ENCODE measurements at places on chromosomes 12 and 14.

DNA sequence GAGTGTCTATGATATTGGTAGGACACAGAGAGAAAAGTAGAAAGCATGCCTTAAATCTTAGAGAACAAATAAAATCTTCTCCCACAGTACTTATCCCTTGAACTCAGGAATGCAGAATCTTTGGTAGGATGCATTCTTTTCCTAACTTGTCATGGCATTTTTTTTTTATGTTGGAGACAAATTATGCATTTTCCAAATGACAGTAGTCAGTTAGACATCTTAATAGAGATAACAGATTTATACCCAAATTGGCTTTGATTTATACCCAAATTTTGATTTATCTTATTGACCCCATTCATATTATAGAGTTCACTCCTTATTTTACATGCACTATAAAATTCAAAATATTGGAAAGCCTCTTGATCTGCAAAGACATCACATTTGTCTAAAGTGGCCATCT, 132.9 kb downstream of the CNTN1 start:
- no peak for DNase-seq

DNA sequence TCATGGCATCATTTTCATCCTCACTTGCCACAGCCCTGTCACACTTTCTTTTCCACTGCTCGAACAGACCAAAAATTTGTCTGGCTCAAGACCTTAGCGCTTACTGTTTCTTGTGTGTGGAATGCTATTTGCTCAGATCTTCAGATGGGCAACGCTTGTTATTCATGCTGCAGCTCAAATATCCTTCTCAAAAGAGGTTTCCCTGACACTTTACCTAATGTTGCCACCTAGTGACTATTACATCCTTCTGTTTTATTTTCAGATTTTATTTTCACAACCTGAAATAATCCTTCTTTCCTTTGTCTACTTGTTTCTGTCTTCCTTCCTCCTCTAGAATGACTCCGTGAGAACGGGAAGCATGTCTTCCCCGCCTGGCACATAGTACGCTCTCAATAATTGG, 5.6 kb downstream of the FBXO33 start:
- no peak for DNase-seq

DNA sequence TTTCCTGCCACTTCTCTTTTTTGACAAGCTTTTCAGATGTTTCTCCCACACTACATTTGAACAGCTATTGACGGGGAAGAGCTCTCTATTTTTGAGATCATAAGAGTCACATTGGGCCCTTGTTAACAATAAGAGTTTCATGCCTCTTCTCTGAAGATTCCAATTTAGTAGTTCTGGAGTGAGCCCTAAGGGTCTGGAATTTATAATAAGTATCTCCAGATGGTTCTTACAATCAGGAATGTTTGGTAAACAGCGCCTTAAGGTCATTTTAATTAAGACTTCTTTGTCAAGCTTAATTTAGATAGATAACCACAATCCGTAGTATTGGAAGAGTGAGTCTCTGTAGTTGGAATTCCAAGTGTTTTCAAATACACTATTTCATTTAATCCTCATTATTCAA, 60.6 kb upstream of the HECTD1 start:
- no peak for DNase-seq

- no peak for DNase-seq
These were observed 4.2 kb downstream of the SOCS4 start for GRCh38 chr14:55031190-55031589.

DNA sequence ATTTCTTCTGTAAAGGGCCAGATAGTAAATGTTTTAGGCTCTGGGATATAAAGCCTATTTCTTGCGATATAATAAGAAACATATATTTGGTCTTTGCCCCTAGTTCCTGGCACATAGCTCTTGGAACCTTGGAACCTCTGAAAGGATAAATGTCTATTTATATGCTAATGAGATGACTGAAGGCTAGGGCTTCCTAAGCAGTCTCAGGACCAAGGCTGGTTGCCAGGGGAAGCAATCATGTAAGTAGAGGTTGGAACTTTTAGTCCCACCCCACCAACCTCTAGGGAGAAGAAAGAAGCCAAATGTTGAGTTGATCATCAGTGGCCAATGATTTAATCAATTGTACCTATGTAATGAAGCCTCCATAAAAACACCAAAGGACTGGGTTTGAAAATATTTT, 26.6 kb upstream of the NFYB start:
- no peak for DNase-seq

- no peak for DNase-seq
These were observed 3.2 kb upstream of the MED13L start for GRCh38 chr12:116280595-116281290.

DNA sequence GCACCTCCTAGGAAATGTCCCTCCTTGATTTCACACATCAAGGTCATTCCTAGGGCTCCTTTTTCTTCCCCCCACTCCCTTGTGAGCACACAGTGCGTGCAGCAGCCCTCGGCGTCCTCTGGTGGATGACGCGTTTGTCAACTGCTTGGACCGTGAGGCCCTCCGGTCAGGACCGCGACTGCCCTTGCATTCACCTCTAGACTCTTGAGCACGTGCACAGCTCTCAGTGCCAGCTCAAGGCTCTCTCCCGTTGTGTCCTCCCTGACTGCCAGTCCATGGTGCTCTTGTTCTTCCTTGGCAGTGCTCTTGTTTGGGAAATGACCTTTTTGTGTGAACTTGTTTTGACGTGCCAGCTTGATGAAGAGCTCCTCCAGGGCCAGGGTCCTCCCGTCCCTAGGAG, 67.9 kb downstream of the TSPAN9 start:
- DNase-seq, result no peak

- DNase-seq, result no peak
These were observed 31.1 kb upstream of the MON2 start for GRCh38 chr12:62435303-62436163.

DNA sequence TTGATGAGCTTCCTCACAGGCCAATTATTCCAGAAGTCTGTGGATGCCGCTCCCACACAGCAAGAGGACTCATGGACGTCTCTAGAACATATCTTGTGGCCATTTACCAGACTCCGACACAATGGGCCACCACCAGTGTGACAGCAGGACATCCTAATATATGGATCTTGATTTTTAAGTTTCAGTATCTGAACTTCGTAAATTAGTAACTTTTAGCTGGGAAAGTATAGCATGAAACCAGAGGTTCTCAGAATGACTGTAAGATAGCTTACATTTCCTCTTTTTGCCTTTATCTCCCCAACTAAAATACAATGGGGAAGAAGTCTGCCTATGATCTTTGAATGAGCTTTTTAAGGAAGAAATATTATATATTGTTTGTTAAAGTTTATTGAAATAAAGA, 87.0 kb downstream of the DNAI7 start:
- DNase-seq, result no peak

DNA sequence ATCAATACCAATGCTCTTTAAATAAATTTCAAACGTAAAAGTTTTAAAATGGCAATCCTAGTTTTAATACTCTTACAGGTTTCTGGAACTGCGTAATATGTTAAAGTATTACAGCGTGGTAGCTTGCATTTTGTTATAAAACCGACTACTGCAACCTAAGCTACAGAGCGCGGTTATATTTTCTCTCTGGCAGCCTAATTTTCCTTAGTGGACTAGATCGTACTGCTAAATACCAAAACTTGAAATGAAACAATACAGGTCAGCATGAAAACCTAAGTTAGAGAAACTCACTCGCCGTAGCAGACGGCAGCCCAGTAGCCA, 1.2 kb downstream of the CCDC92 start:
- DNase-seq, result no peak

GRCh38 chr12:47894068-47894467, 10.7 kb downstream of the VDR start:
- no peak for DNase-seq

DNA sequence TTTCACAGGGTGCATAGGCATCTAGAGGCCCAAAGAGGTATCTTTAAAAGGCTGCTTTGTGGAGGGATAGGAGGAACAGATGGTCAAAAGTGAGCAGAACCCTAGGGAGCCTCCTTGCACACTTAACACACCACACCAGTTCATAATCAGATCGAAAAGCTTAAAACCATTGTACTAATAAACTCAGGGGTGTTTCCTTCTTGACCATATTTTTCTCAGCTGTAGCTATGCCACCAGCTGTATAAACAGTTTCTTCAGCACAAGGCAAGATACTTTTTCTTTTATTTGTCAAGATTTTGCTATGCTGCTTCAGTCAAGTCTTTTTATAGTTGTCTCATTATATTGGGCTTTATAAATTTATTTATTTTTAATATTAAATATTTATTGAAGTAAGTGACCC, 88.7 kb downstream of the RIC8B start:
- DNase-seq, result no peak

DNA sequence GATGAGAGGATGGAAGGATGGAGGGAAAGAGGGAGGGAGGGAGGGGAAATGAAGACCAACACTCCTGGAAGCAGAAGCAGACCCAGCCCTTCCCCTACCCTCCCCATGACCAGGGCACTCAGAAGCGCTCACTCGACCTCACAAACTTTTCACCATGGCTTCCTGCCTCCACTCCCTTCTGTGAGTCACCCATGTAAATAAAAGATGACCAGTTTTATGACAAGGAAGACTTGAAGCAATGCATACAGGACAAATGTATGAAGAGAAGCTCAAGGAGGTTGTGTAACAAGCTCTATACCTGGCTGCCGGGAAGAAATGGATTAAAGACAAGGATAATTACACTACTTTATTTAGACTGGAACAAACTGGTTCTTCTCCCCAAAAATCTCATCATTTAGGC, 63.8 kb downstream of the CDC42BPB start:
- DNase-seq, result no peak

DNA sequence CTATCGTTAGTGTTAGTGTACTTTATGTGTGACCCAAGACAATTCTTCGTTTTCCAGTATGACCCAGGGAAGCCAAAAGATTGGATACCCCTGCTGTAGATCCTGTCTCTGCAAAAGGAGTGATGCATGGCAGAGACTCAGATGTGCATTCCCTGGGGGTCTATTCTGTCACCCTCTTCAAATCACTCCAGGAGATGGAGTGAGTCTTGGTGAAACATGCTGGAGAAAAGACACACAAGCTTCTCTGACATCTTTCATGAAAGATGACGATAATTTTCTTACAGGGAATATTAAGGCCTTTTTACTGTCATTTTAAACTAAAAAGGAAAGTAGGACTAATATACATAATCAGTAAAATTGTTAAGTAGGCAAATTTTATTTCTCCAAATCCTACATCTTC, 437.9 kb upstream of the SOX5 start:
- no peak for DNase-seq

DNA sequence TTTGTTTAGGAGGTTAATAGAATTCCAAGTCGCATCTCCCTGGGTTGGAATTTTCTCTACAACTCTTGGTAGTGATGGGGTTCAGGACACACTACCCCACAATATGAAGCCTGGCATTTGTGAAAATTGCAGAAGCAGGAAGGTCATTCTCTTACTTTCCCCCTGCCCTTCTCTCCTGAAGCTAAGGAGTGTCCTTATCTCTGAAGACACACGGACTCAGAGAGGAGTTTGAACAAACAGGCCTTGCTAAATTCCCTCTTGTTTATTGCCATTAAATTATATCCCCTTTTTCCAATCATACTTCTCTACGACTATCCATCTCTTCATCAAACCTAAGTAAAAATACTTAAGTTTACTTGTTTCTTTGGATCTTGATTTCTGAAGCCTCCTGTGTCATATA, 443.0 kb downstream of the RAD51B start:
- DNase-seq, result no peak

DNA sequence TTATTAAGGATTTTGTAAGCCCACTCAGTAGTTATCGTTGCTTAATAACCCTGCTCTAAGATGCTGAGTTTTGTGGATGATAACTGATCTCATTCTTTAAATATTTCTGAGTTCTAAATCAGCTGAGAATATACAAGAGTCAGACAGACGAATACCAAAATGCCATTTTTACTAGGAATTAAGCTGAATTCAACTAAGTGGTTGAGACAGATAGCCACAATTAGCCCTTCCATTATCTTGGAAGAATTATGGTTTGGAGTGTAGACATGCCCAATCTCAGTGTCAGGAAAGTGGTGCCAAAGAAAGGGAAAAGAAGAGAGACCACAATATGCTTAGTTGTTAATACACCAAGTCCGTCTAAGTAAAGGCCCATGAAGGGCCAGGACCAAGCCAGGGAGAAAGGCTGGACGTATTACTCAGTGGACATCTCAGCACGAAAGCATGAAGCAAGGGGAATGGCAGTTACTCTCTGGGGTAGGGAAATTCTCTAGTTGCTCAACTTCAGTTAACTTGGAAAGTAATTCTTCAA, 58.6 kb downstream of the KCNA5 start:
- DNase-seq, result no peak

DNA sequence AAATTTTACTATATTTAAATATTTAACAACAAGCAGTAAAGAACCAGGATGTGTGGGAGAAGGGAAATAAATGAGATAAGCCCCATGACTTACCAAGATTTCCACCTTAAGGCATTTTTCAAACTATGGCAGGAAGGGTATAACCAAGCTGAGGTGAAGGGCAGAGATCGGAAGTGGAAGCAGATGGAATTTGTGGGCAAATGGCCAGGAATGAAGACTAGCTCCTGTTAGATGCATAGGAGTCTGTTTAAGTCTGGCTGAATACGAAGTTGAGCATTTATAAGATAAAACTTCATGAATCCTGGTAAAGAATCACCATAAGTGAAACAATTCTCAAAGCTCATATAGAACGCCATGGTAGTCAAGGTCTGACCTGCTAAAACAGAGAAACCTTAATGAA, 163.5 kb downstream of the DIO2 start:
- no peak for DNase-seq

DNA sequence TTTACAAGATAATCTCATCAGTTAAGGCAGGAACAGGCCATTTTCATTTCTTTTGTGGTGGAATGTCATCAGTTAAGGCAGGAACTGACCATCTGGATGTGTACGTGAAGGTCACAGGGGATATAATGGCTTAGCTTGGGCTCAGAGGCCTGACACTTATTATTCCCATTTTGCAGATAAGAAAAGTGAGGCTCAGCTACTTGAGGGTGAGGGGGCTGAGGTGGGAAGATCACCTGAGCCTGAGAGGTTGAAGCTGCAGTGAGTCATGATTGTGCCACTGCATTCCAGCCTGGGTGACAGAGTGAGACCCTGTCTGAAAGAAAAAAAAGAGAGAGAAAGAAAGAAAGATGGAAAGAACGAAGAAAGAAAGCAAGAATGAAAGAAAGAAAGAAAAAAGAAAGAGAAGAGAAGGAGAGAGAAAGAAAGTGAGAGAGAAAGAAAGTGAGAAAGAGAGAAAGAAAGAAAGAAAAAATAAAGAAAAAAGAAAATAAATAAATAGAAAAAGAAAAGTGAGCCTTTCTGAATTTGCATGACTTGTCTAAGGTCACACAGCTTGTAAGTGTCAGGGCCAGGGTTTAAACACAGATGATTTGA, 142.0 kb downstream of the TMEM30B start:
- DNase-seq, result no peak

- DNase-seq, result no peak
These were observed 81.9 kb upstream of the MAX start for GRCh38 chr14:65184032-65184764.
